Activated naive CD4-positive, alpha-beta T cell (primary cell): ENCODE measurements at places on chromosomes 1 and 21.

- no peak for DNase-seq
Observed at GRCh38 chr1:190001187-190001586, 476.5 kb downstream of the BRINP3 start.

DNA sequence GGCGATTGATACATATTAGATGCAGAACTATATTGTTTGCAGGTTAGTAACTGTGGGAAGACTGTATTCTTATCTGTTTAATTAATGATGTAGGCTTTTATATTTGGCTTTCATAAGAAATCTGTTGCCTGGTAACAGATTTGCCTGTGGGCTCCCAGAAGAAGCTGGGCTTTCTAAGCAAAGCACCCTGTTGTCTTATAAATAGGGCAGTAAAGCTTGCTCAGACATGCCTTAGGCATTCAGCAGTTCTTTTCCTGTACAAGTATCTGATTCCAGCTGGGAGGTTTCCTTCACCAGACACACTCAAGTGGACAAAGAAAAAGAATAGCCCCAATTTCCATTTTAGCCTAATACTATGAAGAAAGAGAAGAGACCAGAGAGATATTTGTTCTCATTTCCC, 524.0 kb downstream of the LRRIQ3 start:
- no peak for DNase-seq

- DNase-seq, result no peak
Observed at GRCh38 chr21:42495027-42495426, 997 bp downstream of the RSPH1 start.

- DNase-seq, result no peak
Observed at GRCh38 chr1:94622757-94623156, 81.2 kb upstream of the F3 start.

DNA sequence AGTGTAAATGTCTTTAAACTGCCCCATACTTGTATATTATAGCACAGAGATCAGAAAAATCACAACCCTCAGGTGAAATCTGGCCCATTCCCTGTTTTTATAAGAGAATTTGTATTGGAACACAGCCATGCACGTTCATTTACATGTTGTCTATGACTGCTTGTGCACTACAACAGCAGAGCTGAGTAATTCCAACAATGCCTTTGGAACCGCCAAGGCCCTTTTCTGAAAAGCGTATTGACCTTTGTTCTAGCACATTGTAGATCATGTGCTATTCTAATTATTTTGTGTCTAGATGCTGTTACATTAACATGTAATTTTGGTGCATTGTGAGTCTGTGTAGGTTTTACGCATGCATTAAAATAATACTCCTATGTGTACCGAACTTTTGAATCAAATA, 339.6 kb downstream of the CHRM3 start:
- DNase-seq, result no peak

- DNase-seq, result no peak
Observed at GRCh38 chr1:77906019-77906545, 17.7 kb downstream of the NEXN start.

DNA sequence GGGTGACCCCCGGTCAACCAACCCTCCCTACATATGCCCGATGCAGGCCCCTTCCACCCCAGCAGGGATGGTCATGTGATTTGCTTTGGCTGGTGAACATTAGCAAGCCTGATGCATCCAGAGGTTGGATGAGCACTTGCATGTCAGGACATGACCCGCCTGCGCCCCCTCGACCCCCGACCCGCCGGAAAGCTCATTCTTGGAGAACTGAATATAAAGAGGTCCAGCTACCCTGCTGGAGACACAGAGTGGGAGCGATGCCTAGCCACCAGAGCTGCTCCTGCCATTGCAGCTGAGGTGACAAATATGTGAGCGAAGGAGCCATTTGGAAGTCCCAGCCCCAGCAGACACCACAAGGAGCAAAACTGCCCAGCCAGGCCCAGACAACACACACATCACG, 39.6 kb downstream of the COA6 start:
- DNase-seq, result no peak

DNA sequence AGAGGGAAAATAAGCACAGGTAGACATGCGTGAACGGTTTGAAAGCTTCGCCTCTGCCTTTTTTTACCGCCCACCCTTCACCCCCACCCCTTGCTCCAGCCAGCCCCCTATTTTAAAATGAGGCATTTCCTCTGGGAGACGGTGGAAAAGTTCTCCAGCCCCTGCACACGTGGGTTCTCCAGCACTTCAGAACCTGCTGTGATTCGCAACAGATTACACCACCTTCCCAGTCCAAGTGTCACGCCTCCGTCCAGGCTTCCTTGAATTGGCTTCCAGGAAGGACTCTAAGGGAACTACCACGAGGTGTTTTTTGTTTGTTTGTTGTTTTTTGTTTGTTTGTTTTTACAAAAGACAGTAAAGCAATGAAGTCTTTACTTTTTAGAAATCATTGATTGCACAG, 2.6 kb downstream of the LRRC7 start:
- no peak for DNase-seq

DNA sequence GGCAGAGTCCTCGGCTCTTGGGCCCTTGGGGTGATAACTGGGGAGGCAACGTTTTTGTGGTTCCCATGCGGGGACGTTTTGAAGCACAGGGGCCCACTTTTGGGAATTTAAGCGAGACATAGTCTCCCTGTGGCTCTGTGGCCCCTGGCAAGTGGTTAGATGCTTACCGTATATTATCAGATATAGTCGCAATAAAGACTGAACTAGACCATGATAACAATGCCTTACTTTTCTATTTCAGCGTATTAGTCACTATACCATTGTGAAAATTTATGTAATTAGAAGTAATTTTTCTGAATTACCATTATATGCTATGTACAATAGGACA, 538 bp upstream of the RCAN1 start:
- no peak for DNase-seq

DNA sequence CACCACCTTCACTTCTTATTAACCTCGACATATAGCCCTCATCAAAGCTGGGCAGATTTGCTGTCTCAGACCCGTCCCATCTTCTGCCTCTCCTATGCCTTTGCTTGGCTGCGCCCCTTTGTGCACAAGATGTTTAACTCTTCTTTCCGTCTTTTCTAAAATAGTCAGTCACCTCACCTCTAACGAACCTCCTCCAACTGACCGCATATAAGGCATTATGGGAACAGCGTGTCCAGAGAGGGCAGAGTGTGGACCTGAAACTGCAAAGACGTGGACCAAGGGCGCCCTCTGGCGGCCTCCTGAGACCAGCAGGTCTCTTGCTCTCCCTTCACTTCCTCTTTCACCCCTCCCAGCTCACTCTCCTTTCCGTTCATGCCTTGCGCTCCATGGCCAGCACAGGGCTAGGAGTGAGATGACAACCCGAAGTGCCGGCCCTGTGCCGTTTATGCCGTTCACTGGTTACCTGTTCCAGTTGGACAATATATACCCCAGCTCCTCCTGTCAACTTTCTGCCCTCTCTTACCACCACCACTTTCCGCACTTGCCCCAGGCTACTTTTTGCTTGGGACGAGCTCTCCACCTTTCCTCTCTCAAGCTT, 2.5 kb upstream of the METTL25B start:
- peak; percentile 31 for DNase-seq

DNA sequence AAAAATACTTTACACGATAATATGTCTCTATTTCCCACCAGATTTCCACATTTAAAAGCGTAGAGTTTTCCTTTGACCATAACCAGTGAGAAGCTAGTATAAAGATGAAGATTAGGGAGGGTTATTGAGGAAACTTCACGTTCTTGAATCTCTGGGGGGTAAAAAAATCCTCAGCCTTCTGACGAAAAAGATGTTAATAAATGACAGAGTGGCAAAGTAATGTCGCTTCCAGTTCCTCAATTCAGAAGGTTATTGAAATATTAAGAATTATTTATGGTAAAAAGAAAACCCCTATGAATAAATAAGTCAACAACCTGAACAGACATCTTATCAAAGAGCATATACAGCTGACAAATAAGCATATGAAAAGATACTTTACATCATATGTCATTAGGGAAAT, 241.0 kb downstream of the GPATCH2 start:
- no peak for DNase-seq

GRCh38 chr1:54944610-54945392, 35.6 kb upstream of the TMEM61 start:
- DNase-seq, result no peak

DNA sequence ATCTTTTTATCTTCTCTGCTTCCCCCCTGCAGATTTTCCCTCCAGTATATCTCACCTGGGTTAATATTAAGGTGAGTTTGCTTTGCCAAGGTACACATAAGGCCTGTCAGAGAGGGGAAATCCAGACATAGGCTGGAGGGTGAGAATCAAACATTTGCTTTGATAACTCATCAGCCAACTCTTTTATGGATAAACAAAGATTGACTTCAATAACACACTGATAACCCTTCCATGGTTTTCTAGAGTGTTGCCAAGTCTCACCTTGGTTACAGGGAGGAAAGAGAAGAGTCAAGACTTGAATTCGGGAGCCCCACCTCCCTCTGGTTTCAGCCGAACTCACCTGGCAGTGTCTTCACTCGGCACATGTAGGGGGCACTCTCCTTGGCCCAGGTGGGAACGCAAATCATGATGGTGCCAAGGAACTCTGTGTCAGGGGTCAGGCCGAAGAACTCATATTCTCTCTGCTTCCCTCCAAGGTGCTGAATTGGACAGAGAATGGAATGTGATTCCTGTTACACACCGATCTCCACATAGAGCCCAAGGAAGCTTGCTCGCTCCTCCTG, 15.1 kb downstream of the IL22RA1 start:
- DNase-seq, result no peak

DNA sequence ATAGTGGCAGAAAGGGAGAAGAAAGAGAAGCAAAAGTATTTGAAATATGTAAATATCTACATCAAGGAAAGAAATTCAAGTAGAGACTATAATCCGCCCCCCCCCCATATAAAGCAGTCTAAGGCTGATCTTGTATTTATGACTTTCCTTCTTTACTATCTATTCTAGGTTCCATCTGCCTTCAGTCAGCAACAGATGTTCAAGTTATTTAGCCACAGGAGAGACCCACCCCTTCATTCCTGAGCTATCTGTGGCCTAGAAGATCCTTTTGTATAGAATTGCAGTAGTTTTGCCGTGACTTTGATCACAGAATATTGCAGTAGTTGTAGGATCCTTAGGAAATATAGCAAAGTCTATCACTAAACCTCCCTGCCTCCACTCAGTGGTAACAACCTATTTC, 10.7 kb upstream of the BSDC1 start:
- no peak for DNase-seq

DNA sequence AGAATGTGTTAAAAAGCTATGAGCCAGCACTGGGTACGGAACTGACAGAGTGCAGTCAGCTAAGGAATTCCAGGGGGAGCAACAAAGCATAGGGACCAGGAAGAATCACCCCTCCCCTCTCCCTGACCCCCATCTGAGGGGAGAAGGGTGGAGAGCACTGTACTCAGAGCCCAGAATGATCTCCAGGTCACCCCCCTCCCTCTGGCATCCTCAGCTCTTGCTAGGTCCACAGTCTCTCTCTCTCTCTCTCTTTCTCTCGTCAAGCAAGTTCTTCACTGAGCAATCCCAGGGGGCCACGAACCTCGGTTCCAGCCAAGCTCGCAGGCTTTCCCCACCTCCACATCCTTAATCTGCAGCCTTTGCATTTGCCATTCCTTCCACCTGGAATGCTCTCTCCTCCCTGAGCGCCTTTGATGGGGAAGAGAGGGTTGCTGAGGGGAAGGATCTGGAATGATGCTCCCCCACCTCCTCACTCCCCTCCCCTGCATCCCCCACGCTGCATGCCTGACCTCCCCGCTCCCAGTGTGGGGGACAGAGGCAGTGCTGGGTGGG, 6.7 kb upstream of the WASF2 start:
- DNase-seq, result no peak

- no peak for DNase-seq
Observed at GRCh38 chr1:19596065-19596713, 47.9 kb upstream of the NBL1 start.

- DNase-seq, result no peak
Observed at GRCh38 chr1:6597777-6598131, 4.9 kb downstream of the KLHL21 start.

GRCh38 chr1:192907545-192908243, 98.9 kb downstream of the RGS2 start:
- no peak for DNase-seq

DNA sequence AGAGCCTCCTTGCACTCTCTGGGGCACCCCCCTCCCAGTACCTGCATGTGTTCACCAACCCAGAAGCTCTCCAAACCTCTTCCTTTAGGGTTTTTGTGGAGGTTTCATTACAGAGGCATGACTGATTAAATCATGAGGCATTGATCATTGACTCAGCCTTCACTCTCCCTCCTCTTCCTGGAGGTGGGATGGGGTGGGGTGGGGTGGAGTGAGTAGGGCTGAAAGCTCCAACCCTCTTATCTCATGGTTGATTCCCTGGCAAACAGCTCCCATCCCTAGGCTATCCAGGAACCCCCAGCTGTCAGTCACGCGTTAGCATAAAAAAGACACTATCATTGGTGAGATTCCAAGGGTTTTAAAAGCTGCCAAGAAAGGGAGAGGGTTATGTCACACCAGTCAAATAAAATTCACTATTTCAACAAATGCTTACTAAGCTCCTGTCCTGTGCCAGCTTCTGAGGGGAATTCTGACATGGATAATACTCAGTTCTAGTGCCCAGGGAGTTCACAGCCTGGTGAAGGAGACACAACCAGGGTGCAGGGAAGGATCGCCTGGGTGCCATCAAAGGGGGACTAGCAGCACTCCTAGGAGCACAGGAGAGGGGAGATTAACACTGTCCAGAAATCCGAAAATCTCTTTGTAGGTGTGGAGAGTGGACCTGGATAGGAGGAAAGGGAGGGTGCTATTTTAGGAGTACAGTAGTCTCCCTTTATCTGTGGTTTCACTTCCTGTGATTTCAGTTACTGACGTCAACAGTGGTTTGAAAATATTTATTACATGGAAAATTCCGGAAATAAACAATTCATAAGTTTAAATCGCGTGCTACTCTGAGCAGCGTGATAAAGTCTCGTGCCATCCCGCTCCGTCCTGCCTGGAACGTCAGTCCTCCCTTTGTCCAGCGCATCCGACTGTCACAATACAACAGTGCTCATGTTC, 6.8 kb upstream of the IL24 start:
- no peak for DNase-seq

DNA sequence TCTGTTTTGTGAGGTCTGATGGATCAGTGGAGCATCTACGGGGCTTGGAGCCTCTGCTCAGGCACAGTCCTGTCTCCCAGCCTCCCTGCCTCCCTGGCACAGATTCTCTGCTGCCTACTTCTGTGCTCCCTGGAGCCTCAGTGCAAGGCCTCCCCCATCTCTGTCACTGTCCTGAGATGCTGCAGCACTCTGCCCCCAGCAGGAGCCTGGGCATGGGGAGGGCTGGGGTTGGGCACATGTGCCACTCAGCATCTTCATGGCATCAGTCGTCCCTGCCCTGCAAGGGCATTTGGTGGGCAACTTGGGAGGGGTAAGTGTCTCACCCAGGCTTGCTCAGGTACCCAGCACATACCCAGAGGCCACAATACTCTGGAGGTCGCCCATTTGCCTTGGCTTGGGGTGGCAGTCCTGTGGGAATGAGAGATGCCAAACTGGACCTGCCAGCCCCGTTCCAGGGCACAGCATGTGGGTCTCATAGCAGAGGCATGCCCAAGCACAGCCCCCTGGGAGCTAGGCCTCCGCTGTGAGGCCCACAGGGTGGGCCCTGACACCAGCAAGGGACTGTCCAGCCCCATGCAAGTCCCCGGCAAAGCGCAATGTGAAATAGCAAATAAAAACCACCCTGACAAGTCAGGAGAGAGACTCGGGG, 28.7 kb downstream of the PADI3 start:
- no peak for DNase-seq

- DNase-seq, result no peak
Observed at GRCh38 chr1:58786184-58786926, 2.5 kb upstream of the JUN start.

- no peak for DNase-seq
Observed at GRCh38 chr1:93661829-93662474, 19.7 kb downstream of the BCAR3 start.

- DNase-seq, result no peak
Observed at GRCh38 chr21:42679319-42680057, 26.1 kb downstream of the PDE9A start.

- DNase-seq, result no peak
Observed at GRCh38 chr1:197521118-197521739, 253.2 kb downstream of the CRB1 start.
